ENCODE measurements at places on chromosomes 7 and 10.

GRCh38 chr7:30001998-30002397, 12.4 kb upstream of the SCRN1 start:
- no peak for DNase-seq

DNA sequence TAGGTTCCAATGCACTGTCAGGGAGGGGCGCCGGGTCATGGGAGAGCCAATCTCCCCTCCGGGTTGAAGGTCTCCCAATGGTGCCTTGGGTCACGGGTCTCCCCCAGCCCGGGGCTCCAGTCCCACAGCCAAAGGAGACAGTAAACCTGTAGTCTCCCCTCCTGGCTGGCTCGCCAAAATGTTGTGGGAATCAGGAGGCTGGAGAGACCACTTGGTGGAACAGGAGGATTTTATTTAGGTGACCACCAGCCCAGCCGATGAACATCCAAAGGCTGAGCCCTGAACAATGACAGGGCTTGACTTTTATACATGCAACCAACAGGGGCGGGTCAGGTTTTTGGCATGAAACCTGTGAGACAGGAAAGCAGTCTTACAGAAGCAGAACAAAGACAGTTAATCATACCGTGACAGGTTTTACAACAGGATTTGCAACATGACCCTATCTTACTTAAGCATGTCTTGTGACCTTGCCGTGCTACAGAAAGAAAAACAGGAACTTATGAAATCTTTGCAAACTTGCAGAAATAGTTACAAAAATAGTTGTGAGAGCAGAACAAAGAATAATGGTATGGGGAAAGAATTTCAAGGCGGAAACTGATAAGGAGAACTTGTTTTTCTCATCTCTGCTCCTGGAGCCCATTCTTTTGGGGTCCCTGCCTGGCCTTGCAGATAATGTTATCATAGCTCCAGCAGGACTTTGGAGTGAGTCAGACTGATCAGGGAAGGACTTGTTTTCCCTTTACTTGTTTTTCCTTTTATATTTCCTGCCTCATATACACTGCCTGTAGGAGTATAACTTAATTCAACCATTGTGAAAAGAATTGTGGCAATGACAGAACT, 7.1 kb downstream of the ERV3-1 start:
- DNase-seq: no peak

GRCh38 chr10:16481052-16481728, 40.5 kb downstream of the C1QL3 start:
- no peak for DNase-seq

DNA sequence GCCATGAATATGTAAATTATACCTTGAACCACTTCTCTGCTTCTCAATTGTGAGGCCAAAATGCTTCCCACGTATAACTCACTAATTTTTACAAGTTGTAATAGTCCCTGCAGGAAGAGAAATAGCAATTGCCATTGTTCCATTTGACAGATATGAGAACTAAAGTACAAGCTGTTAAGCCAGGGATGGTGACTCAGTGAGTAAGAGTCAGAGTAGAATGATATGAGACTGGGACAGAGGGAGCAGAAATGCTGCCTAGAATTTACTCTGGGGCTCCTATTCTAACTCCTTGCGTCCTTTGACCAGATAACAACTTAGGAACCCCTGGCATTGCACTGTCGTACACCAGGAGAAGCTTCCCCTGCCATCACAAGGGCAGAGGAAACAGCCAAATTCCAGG, 45.1 kb upstream of the SEPTIN7 start:
- no peak for DNase-seq

GRCh38 chr7:111333010-111333409, 229.3 kb downstream of the IMMP2L start:
- DNase-seq: no peak

DNA sequence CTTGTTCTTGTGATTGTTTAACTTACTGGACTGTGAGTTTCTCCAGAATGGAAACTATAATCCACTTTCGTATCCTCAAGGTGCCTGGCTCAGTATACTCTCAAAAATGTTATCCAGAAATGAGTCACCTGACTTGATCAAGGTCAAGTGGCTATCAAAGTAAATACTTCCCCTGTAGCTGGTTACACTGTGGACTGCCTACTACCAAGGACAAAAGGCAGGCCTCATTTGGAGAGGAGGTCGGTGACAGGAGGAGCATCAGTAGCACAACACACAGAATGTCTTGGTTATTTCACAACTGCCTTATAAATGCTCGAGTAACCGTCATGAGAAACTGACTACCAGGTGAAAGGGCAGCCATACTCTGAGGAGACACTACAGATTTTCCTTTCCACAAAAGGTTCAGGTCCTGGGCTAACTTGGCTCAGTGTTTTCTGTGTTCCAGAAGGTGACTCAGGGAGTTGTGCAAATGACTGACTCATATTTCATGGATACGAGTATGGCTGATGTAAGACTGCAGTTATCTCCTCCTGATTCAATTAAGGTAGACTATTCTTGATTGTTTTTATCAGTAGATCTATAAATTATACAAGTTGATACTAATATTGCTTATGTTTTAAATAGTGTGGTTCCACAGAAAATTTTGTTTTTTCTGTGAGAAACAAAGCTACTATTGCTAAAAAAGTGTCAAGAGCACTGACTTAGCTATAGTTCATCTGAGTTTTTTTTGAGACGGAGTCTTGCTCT, 4.2 kb upstream of the CCNY start:
- peak; percentile 54 for DNase-seq

DNA sequence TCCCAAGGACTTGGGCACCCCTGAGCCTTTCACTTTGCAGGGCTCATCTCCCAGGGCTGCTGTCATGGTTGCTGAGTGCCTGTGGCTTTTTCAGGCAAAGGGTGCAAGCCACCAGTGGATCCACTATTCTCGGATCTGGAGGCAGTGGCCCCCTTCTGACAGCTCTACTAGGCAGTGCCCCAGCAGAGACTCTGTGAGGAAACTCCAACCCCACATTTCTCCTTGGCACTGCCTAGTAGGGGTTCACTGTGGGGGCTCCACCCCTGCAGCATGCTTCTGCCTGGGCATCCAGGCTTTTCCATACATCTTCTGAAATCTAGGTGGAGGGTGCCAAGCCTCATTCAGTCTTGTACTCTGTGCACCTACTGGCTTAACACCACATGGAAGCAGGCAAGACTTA, 675.0 kb upstream of the MBL2 start:
- DNase-seq: no peak

DNA sequence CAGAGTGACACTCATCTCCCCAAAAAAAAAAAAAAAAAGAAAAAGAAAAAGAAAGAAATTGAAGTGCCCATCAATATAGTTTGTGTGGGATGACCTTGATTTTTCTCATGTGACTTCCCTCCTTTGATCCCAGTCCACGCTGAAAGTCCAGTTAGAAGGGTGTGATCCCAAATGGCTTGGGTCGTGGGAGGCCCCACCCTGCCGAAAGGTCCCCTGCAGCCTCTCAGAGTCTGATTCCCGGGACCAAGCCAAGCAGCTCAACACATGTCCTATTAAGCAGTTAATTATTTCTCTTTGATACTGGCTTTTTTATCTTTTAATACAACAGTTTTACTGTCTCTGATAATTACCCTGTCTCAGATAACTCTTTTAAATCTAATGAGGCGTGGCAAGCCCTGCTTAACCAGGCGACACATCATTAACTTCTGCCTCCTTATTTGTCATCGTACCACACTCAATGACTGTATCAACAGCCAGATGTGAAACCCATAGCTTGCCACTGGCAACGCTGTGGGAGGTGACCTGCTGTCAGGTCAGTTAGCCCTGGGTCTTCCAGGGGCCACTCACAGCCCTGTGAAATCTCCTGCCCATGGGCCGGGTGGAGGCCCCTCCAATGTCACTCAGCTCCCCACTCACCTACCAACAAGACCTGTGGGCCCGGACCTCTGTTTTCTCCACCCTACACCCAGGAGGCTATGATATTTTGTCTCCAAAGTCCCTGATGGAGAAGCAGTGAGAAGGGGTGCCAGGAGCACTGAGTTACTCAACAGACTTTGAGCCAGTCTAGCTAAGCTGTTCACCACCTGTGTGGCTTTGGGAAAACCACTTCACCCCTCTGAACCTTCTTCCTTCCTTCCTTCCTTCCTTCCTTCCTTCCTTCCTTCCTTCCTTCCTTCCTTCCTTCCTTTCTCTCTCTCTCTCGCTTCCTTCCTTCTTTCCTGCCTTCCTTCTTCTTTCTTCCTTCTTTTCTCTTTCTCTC, 110.0 kb upstream of the SFMBT2 start:
- no peak for DNase-seq

DNA sequence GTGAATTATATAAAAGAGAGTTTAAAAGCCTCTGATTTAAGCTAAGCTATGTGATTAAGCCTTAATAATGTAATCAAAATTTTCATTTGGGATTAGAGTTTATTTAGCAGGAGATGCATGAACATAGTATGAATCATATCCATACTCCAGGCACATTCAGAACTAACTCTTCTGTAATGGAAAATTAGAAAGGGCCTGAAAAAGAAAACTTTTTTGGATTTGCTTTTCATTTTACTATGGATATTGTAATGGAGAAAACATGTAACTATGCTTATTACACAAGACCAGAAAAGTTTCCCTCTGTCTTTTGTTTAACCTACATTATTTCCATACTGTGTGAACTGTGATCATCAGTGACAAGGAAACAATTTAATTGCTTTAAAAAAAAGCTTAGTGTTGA, 22.0 kb downstream of the TES start:
- no peak for DNase-seq

- DNase-seq: no peak
Observed at GRCh38 chr10:80497187-80498077, 40.3 kb upstream of the SH2D4B start.

DNA sequence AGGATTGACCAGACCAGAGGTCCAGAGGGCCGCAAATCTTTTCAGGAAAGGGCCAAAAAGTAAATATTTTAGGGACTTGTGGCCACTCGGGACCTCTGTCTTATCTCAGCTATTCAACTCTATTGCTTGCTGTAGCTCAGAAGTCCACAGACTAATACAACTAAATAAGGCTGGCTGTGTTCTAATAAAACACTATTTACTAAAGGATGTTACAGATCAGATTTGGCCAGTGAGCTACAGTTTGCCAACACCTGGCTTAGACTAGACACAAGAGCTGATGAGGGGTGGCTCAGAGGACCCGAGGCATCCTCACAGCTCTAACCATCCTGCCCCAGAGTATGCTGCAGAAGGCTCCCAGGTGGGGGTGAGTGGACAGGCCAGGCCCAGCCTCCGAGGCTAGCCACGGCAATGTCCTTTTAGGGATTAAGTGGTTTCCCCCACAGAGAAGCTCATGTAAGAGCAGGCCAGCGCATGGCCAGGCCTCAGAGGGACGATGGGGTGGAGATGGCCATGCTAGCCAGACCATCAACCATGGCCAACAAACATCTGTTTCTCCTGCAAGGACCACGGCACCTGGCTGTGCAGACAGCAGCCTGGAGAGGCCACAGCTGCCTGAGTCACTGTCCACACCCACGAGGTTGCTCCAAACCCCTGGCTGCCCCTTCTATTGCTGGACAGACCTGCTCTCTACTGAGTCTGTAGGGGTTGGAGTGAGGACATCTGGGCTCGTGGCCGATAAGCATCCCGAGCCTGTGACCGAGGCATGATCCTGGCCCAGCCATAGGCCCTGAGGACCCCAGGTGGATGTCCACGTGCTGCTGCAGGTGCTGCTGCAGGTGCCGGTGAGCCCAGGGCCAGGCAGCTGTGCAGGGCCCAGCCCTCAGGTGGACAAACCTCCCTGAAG, 76.5 kb downstream of the AFAP1L2 start:
- DNase-seq: no peak

- DNase-seq: no peak
Observed at GRCh38 chr10:62744136-62744535, 60.4 kb upstream of the ADO start.

DNA sequence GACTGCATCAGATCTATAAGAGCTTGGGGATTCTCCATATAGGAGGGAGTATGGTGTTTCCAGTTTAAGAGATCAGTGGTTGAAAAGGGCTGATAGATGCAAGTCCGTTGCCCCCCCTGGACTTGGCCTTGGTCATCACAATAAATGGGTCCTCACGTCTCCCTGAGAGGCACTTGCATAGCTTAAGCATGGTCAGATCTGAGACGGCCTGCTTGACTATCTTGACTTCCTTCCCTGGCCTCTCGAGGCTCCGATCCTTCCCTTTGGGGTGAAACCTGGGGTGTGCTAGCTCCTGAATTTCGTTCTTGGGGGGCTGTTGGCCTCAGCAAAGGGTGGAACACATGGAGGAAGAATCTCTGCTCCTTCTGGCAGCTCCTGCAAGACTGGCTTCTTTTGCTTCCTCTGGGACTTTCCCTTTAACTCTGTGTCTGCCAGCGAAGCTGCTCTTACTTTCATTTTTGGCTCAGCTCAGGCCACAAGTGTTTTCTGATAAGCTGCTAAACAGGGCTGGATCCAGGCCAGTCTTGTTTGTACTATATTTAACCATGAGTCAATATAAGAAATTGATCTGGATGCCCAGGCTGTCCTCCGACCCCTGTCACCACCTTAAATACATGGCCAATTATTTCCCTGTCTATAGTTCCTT, 11.2 kb upstream of the ZNF485 start:
- DNase-seq: no peak

GRCh38 chr10:14617852-14618251, 156.8 kb downstream of the FAM107B start:
- no peak for DNase-seq

GRCh38 chr10:96290368-96291133, 13.7 kb upstream of the DNTT start:
- DNase-seq: no peak

GRCh38 chr10:42877496-42878030, 95.0 kb downstream of the BMS1 start:
- no peak for DNase-seq

GRCh38 chr10:20990604-20991003, 93.5 kb upstream of the NEBL start:
- no peak for DNase-seq

DNA sequence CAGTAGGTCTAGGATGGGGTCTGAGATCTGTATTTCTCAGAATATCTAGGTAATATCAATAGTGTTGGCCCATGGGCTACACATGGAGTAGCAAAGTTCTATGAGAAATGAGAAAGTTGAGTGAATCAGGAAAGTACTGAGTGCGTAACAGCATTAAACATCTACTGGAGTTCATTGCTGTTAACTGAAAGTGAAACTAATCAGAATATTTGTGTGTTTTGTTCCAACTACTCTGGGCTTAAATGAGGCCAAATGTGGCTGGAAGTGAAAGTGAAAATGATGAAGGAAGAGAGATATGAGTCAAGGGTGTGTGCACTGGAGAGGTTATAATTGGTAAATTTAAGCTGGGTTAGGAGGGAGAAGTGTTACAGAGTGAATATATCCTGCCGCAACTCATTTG, 46.5 kb downstream of the TMEM106B start:
- DNase-seq: no peak

- DNase-seq: peak; percentile 21
Observed at GRCh38 chr7:49297958-49298357, 373.6 kb downstream of the CDC14C start.

DNA sequence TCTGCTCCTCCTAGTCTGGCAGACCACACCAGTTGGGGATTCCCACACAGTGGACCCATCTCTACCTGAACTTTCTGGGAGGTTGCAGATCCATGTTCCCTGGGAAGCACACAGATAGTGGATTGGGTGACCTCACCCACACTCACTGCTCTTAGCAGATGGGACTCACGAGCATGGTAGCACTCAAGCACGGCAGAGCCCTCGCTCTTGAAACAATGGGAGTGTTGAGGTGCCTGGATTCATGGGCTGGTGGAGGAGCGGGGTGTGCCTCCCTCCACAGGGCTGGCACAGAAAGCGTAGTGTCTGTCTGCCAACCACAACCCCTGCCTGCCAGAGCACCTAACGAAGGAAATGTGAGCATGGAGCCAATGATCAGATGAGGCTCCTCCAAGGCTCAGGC, 568.0 kb downstream of the POM121L12 start:
- peak; percentile 19 for DNase-seq
